Activated T-cell treated with anti-CD3 and anti-CD28 coated beads for 1 hour (primary cell): ENCODE measurements at places on chromosomes 6 and 20.

DNA sequence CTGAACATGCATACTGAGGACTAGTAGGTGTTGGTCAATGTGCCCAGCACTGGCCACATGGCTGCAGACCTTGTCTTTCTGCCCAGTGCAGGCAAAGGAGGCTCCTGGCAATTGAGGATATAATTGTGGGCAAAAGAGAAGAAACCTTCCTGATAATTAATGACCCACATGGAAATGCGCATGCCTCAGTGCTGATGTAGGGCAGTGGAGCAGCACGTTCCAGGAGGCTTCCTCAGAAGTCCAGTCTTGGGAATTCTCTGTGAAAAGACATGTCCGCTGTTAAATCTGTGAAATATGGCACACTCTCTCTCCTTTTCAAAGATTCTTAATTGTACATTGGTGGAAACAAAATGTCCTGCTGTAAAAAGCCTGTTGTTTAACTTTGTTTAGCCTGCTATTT lies 34.7 kb downstream of the SOBP start:
- DNase-seq = no peak

- no peak for DNase-seq
Observed at GRCh38 chr6:128659276-128659675, 138.9 kb upstream of the PTPRK start.

- no peak for DNase-seq
Observed at GRCh38 chr6:150770637-150771036, 94.9 kb upstream of the MTHFD1L start.

DNA sequence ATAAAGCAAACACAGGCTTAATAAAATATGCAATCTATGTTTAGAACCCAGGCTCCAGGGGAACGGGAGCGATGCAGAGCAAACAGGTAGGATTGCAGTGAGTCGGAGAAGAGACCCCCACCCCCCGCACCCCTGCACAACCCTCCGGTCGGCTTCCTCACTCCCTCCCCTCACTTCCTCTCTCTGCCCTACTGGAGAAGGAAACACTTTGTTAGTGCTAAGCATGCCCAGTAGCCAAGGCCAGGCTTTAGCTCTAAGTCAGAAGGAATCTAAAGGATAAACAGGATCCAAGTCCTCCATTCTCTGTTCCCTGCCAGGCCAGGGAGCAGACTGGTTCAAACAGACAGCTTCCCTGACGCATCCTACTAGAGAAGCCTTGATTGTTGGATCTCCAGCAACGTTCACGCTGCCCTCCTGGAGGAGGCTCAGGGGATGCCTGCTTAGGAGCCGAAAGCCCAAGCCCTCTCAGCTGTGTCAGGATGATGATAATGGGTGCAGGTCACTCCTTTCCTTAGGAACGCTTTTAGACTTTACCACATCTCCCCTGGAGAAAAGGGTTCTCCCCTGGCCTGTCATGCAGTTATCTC lies 14.7 kb downstream of the FOXQ1 start:
- no peak for DNase-seq

GRCh38 chr6:21332077-21332476 lies 261.5 kb upstream of the SOX4 start:
- DNase-seq = no peak

DNA sequence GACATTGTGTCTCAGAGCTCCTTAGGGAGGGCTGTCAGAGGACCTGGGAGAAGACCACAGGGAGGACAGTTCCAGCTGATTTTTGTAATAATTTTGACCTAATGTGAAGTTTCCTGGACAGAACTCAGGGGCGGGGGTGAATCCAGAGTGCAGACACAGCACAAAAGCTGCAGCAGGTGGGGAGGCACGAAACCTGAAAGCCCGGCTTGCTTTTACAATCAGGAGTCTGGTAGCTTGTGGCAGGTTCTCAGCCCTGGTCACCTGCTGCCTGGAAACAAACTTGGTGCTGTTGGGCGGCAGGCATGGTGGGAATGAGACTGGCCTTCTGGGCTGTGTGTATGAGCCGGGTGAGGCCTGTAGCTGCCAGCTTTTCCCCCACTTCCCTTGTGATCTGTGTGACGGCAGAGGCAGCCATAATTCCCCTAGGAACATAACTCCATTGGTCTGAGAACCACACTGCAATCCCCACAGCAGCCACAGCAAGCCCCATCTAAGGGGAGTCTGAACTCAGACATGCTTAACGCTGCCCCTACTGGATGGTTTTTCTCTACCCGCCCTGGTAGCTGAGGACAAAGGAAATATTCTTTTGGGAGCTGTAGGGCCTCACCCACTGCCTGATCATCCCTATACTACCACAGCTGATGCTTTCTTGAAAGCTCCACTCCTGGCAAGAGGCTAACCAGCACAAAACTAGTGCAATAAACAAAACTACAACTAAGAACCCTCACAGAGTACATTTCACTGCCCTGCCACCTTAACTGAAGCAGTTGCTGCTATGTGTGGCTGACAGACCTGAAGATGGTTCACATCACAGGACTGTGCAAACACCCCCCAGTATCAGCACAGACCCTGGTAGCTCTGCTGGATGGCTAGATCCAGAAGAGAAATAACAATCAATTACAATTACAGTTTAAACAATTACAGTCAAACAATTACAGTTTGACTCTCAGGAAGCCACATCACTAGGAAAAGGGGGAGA lies 1055.1 kb upstream of the GJE1 start:
- DNase-seq = no peak

- no peak for DNase-seq
Observed at GRCh38 chr20:23132293-23132929, 46.3 kb upstream of the CD93 start.

DNA sequence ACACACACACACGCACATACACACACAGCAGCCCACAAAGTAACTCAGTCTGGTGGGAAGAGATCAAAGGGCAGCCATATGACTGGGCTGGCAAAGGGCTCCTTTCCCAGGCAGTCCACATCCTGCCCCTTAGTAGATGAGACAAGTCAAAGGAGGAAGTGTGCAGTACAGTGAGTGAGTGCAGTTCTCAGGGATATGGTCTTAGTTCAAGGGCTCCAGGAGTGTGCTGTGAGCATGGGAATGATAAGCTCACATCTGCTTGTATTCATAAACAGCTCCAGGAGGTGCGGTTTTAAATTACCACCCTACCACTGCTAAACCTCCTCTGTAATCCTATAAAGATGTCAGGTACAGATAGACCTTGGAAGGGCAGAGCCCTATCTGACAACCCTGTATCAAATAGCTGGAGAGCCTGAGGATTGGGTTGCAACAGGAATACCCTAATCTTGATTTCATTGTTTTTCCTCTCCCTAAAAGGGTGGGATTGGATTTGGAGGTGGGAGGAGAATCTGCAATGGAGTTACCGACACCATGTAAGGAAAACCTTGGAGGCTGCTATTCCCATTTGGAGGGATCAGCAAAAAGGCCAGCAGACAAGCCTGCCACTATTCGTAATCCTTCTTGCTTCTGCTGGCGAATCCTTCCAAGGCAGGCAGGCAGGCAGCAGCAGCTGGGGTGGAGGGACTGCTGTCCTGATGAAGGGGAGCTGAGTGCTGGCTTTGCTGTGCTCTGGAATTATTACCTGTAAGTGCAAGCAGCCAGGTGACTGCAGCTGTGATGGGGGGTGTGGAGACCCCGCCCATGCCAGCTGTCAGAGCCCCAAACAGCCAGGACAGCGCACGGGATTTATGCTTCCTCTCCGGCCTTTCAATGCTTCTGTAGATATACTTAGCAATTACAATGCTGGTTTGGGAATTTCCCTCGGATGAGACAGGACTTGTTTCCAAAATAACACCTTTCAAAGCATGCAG lies 342.7 kb downstream of the PRL start:
- DNase-seq = no peak

DNA sequence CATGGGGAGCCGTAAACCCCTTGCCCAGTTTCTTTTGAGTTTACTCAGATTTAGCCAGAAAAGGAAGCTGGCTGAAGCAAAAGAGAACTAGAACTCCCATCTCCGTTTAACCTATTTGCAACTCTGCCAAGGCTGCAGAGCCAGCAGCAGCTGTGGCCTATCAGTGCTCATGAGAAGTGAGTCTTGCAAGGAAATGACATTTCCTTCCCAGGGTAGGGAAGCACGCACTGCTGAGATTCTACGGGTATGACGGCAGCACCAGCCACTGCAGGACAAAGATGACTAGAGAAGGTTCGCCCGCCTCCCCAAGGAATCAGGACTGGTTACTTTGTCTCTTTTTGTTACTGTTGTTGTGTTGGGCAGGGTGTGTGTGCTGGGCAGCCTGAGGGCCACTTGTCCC lies 47.6 kb downstream of the PPP1R3G start:
- DNase-seq = no peak
